ENCODE measurements at places on chromosomes 11 and 22.

GRCh38 chr22:50507421-50507990 is at the start of gene LMF2:
LMF2 (minus strand) TSS chr22:50507702; CDS start chr22:50507675, 27 bp downstream.
- peak; percentile 88 for DNase-seq

DNA sequence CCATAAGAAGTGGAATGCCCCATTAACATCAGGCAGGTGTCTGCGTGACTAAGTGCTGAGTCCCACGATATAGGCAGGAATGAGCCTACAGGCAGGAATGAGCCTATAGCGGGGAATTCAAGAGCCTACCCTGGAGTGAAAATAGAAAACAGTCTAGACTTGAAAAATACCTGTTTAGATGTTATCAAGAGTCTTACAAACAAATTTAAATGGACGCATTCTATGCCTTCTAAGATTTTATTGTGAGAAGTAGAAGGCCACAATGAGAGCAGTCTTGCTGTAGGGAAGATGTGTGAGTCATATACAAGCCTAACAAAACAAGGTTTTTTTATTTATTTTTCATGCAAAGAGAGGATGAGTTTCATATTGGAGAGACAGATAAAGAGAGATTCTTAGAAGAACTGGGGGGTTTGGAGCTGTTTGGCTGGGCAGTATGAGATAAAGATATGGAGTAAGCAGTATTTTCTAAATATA is 200.8 kb upstream of the ZC3H12C start:
- no peak for DNase-seq

DNA sequence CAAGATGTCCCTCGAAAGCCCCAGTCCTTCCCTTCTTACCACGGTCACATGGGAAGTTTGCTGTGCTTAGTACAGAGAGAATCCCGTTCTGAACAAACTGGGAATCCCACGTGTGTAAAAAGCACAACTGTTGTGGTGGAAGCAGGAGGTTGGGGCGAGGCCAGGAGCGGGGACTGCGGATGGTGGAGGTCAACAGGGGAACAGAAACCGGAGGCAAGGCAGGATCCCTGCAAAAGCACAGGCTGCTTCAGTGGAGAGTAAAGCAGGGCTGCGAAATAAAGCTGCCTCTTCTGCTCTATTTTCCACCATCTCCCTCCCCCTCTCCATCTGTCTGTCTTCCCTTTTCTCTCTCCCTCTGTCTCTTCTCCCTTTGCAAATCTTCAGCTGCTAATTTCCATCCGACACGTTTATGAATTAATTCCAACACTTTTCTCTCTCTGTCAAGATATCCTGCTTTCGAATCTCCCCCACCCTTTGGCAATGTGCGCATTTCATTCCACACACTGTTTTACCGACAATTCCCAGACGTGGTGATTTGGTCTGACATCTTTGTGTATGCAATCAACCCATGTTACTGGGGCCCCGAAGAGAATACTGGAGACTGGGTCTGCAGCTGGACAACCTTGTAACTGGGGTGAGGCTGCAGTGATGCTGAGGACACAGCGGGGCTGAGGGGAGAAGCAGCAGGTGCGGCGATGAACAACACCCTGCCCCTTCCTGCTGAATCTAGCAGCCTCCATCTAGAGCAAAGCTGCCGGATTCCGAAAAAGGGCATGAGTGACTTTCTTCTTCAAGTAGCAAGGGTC is 571.8 kb downstream of the OPCML start:
- no peak for DNase-seq

GRCh38 chr11:26688701-26689100 is 33.2 kb downstream of the SLC5A12 start:
- DNase-seq = no peak
